ENCODE measurements at places on chromosomes 16 and 17. TPM values are rescaled to one million over a fixed set of nuclear protein-coding genes. Genes with fewer than 3 reads are reported as not detected.

DNA sequence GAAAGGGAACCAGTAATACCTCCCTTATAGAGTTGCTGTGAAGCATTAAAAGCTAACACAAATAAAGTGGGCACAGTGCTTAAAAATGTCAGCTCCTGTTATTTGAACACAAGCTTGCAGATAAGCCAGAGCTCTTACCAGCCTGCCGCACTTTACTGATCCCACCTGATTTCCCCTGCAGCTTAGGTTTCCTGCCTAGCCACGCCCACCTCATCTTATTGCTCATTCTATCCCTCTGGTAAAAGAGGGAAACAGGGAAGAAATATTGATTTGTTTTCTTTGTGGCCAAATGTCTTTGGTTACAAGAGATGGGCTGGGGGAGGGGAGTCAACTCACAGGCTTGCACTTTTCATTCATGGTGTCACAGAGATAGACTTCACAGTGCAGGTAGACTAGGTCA, 9.6 kb upstream of the GP2 start:
- no peaks in the 10 kb centered on the region for H3K4me1 ChIP-seq
- no peaks in the 10 kb centered on the region for H3K36me3 ChIP-seq
- H3K27me3 ChIP-seq = no peaks in the 10 kb centered on the region
- no peak for DNase-seq

WNT3 gene
- total RNA-seq = 0.49 TPM

HIC1 gene
- total RNA-seq = 2.1 TPM

CXCL16 gene
- total RNA-seq = 15.2 TPM

FOXN1 gene
- total RNA-seq = 15.9 TPM

DNA sequence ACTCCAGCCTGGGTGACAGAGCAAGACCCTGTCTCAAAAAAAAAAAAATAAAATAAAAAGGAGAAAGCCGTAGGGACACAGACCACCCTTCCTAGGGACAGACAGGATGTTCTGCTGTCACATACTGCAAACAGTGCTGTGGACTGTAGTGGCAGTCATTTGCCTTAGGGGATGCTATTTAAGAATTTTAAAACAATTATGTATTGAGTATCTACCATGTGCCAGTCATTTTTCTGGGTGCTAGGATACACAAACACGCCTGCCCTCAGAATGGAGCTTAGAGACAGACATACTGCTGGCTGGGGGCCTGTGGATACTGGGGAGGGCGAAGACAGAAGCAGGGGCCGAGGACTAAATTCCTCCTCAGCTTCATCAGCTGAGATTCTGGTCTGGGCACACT, 45.5 kb downstream of the MRC2 start:
- no peak for DNase-seq
- H3K27me3 ChIP-seq = no peaks in the 10 kb centered on the region
- peak overlapping the region; percentile 84 for H3K27ac ChIP-seq
- no peaks in the 10 kb centered on the region for H3K36me3 ChIP-seq

GRCh38 chr17:63447471-63448009, 1.4 kb upstream of the CYB561 start:
- no peak for DNase-seq
- peaks cover 27% of the 10 kb centered on the region for H3K4me1 ChIP-seq
- no peaks in the 10 kb centered on the region for H3K36me3 ChIP-seq
- H3K27me3 ChIP-seq = no peaks in the 10 kb centered on the region
- H3K27ac ChIP-seq = peak overlapping the region; percentile 95

- H3K4me1 ChIP-seq = no peaks in the 10 kb centered on the region
- H3K36me3 ChIP-seq = no peaks in the 10 kb centered on the region
- no peak for DNase-seq
- no peak overlapping the region for H3K27ac ChIP-seq
- no peak overlapping the region for H3K4me3 ChIP-seq
Observed at GRCh38 chr17:74690409-74690825, 22.3 kb downstream of the CD300LF start.

GRCh38 chr17:27668488-27668823, 37.5 kb downstream of the LGALS9 start:
- no peaks in the 10 kb centered on the region for H3K36me3 ChIP-seq
- no peak overlapping the region for H3K27ac ChIP-seq
- H3K4me3 ChIP-seq = no peak overlapping the region
- H3K4me1 ChIP-seq = no peaks in the 10 kb centered on the region
- DNase-seq = no peak
- H3K27me3 ChIP-seq = no peaks in the 10 kb centered on the region

GRCh38 chr16:3004319-3004718, 8.4 kb upstream of the CLDN9 start:
- no peak for DNase-seq
- H3K4me1 ChIP-seq = no peaks in the 10 kb centered on the region
- H3K27ac ChIP-seq = no peak overlapping the region

GRCh38 chr17:81189670-81190530, 23.9 kb upstream of the AATK start:
- no peak for DNase-seq
- no peak overlapping the region for H3K27ac ChIP-seq
- H3K36me3 ChIP-seq = peaks cover 25% of the 10 kb centered on the region
- no peak overlapping the region for H3K4me3 ChIP-seq
- peaks cover 6% of the 10 kb centered on the region for H3K4me1 ChIP-seq
- no peaks in the 10 kb centered on the region for H3K27me3 ChIP-seq

GRCh38 chr17:56823848-56824247, 9.9 kb downstream of the C17orf67 start:
- no peaks in the 10 kb centered on the region for H3K36me3 ChIP-seq
- no peak overlapping the region for H3K27ac ChIP-seq
- peaks cover 9% of the 10 kb centered on the region for H3K4me1 ChIP-seq
- no peaks in the 10 kb centered on the region for H3K27me3 ChIP-seq

FAM171A2 gene
- total RNA-seq = 17.4 TPM
